ENCODE measurements at places on chromosomes 6 and 20.

DNA sequence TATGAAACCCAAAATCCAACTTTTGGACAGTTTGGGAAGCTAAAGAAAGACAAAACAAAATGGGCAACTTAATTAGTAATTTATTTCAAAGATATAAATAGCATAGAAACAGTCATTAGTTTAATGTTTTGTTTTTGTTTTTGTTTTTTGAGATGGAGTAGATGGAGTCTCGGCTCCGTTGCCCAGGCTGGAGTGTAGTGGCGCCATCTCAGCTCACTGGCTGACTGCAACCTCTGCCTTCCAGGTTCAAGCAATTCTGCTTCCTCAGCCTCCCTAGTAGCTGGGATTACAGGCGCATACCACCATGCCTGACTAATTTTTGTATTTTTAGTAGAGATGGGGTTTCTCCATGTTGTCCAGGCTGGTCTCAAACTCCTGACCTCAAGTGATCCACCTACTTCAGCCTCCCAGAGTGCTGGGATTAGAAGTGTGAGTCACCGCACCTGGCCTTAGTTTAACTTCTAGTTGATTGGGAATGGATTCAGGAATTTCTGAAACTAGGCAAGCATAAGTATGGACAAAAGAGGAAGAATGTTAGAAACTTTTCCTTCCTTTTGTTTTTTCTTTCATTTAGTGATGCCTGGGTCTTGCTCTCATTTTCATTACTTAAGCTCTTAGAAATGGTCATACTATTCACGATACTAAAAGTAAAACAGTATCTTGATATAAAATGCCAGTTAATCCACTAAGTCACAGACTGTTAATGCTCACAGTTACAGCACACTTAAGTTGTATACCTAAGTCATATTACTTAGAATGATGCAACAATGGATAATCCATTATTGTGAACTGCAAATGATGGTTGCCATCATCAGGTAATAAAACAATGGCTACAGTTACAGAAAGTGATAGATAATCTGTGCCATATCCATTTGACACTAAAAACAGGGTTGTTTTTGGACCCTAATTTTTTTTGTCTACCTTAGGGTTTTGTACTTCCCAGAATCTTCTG, 8.2 kb downstream of the SENP6 start:
- DNase-seq = no peak

GRCh38 chr6:85552652-85553051, 41.0 kb downstream of the SNX14 start:
- no peak for DNase-seq

DNA sequence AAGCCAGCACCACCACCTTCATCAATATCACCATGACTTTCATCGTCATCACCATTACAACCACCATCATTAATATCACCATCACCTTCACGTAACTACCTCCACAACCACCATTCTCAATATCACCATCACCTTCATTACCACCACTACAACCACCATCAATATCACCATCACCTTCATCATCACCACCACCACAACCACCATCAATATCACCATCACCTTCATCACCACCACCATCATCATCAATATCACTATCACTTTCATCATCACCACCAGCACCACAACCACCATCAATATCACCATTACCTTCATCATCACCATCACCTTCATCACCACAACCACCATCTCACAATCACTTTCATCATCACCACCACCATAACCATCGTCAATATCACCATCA, 225.3 kb upstream of the SULF2 start:
- no peak for DNase-seq

- no peak for DNase-seq
Measured at GRCh38 chr20:61657721-61658377, 405.8 kb downstream of the CDH4 start.

Data from AG20443 (cell line).